ENCODE measurements at places on chromosomes 7 and 10.

- peak; percentile 62 for DNase-seq
Observed at GRCh38 chr7:1537535-1538412, 7.3 kb downstream of the MAFK start.

GRCh38 chr7:151865070-151865670 lies 11.7 kb downstream of the PRKAG2 start:
- DNase-seq, result no peak

DNA sequence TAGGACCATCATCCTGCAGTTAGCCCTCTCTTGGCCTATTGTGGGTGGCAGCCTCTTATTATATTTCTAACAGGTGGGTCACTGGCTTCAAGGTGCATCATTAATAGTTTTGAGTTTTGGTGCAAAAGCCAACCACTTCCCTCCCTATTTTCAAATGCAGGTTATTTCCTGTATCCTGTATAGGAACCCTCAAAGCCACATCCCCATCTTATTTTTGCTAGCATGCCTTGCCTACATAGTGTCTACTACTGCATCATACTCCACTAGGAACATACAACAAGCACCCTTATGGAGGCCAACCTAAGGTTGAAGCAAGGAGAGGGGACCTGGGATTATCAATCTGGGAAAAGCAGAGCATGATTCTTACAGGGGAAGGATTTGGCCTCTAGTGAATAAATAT lies 264.4 kb downstream of the BBS9 start:
- DNase-seq, result no peak

- no peak for DNase-seq
Observed at GRCh38 chr10:11483201-11484148, 128.0 kb downstream of the USP6NL start.

- no peak for DNase-seq
Observed at GRCh38 chr10:74973741-74974392, 137.6 kb upstream of the SAMD8 start.

- no peak for DNase-seq
Observed at GRCh38 chr7:26307226-26307625, 15.6 kb downstream of the SNX10 start.

DNA sequence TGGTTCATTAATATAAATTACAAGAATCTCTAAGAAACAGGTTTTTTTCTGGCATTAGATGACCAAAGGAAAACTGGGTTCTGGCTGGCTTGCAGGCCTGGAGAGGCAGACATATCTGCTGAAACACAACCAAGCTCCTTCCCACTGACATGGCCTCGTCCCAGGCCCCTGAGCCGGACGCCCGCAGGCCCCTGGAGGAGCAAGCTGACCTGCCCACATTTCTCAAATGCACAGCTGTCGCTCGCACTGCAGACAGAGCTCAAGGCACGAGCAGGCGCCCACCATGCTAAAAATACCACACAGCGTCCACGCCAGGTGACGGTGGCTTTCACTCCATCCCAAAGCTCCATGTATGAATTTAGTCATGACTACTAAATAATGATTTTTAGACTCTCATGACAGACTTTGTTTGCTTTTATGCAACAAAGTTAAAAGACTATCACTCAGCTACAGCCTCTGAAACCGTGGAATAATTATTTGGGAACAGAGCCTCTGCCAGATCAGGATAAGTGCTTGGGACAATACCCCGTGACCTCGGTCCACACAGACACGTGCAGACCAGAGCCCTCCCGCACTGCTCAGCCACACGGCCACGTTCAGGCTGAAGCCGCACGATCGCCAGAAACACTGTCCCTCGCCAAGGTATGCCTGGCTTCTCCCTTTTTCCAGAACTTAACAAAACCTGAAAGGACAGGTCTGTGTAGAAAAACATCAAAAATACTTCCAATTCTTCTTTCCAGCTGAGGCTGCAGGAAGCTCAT lies 71.1 kb downstream of the DIP2C start:
- no peak for DNase-seq

DNA sequence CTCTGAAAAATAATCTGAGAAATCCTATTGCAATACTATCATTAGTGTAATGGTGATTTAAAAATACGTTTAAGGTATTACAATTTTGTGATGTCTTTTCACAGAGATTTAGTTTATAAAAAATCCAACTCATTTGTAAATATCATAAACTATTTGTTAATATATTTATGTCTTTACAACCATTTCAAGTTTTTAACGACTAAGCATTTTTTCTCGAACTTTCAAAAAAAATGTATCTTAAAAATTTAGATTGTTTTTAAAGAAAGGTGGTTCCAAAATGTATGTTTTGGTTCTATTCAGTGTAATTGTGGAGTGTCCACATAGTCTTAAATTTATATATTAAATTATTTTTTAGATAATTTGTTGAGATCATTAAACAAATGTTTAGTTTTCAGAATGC lies 134.2 kb upstream of the TEX47 start:
- no peak for DNase-seq

DNA sequence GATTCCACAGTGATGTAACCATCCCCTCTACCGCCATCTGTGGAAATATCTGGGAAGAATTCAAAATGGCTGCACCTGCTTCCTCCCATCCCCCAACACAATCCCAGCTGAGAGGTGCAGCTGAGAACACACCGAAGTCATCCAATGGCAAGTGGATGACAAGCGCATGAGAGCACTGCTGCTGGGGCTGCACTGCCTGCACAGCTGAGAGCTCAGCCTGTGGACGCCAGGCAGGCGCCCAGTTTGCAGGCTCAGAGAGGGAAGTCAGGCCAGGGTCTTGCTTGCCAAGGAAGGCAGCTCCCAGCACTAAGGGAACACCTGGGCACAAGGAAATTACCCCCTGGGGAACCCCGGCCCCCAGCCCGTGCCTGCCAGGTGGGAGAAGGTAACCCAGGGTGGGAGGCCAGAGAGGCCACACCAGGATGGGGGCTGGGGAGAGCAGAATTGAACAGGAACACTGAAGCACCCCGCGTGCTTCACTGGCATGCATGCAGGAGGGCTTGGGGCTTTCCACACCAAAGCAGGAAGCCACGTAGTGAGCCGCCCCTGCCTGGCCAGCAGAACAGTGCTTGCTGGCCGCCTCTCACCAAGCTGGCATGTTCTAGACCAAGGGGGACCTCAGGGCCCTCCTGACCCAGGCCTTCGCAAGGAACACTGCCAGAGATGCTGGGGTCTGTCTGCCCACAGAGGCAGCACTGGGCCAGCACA lies 46.2 kb downstream of the FAM53B start:
- no peak for DNase-seq

Measured in GM04504 (cell line).